Skeletal muscle cell (primary cell): ENCODE measurements at places on chromosomes 5 and 9.

GRCh38 chr9:78958892-78959291 lies 612.9 kb upstream of the TLE4 start:
- no peak for DNase-seq

GRCh38 chr9:119334745-119335144 lies 34.5 kb downstream of the BRINP1 start:
- DNase-seq = no peak

- no peak for DNase-seq
These were observed 31.3 kb upstream of the STRBP start for GRCh38 chr9:123299558-123300126.

DNA sequence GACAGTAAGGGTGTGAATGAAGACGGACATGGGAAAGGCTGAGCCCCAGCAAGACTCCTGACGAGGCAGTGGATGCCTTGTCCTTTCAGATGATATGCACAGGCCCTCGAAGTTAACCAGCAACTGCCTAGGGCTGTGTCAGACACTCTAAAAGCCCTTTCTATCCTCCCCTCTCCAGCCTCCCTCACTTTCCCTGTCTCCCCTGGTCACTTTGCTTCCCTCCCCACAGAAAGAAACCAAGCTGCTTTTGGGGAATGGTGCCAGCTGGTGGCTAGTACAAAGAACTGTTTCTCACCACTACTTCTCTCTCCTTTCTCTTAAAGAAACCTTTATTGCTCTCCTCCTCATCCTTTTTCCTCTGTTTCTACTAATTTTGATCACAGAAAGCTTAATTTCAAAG lies 21.4 kb downstream of the LHFPL2 start:
- no peak for DNase-seq

DNA sequence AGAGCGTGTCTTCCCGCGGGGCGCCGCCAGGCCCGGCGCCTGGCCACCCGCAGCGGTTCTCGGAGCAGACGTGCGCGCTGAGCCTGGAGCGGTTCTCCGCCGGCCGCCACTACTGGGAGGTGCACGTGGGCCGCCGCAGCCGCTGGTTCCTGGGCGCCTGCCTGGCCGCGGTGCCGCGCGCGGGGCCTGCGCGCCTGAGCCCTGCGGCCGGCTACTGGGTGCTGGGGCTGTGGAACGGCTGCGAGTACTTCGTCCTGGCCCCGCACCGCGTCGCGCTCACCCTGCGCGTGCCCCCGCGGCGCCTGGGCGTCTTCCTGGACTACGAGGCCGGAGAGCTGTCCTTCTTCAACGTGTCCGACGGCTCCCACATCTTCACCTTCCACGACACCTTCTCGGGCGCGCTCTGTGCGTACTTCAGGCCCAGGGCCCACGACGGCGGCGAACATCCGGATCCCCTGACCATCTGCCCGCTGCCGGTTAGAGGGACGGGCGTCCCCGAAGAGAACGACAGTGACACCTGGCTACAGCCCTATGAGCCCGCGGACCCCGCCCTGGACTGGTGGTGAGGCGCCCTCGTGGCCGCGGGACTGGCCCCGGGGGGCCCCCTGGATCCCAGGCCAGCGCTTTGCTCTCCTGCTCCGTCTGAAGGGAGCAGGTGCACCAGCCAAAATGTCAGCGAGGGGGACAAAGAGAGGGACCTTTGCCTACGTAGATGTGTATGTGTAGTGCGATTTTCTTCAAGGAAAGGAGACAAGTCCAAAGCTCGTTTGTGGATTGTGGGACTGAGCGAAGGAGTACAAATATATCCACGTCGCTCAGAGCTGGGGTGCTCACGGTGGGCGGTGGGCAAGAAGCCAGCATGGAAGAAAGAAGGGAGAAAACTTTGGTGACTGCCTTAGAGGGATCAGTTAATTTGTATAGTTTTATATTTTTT lies 19.5 kb downstream of the BTNL9 start:
- DNase-seq = no peak
